Thyroid gland (tissue), 4 donors: ENCODE measurements at places on chromosomes 3 and 15. TPM values are rescaled to one million over a fixed set of nuclear protein-coding genes. Genes with fewer than 3 reads are reported as not detected.
A peak's percentile ranks its signal among the peaks of the same experiment; 100 is the strongest.

Gene FGF7
- total RNA-seq, result 43.4 TPM

- H3K4me1 ChIP-seq, result peaks cover 5% of the 10 kb centered on the region
- no peak within 1 kb of the TSS for H3K27ac ChIP-seq
- H3K4me3 ChIP-seq, result peak within 1 kb of the TSS; percentile 47
- H3K27me3 ChIP-seq, result no peaks in the 10 kb centered on the region
- H3K36me3 ChIP-seq, result no peaks in the 10 kb centered on the region
These were observed at the start of gene CTXND1 for GRCh38 chr15:80252121-80252518. CTXND1 (minus strand) TSS chr15:80252213; CDS start chr15:80201949, 50,264 bp downstream.

GRCh38 chr3:138594935-138595610, 1.0 kb upstream of the CEP70 start:
- no peaks in the 10 kb centered on the region for H3K36me3 ChIP-seq
- peaks cover 16% of the 10 kb centered on the region for H3K4me1 ChIP-seq
- H3K4me3 ChIP-seq, result no peak overlapping the region
- peak overlapping the region; percentile 92 for H3K27ac ChIP-seq
- no peak for DNase-seq

DNA sequence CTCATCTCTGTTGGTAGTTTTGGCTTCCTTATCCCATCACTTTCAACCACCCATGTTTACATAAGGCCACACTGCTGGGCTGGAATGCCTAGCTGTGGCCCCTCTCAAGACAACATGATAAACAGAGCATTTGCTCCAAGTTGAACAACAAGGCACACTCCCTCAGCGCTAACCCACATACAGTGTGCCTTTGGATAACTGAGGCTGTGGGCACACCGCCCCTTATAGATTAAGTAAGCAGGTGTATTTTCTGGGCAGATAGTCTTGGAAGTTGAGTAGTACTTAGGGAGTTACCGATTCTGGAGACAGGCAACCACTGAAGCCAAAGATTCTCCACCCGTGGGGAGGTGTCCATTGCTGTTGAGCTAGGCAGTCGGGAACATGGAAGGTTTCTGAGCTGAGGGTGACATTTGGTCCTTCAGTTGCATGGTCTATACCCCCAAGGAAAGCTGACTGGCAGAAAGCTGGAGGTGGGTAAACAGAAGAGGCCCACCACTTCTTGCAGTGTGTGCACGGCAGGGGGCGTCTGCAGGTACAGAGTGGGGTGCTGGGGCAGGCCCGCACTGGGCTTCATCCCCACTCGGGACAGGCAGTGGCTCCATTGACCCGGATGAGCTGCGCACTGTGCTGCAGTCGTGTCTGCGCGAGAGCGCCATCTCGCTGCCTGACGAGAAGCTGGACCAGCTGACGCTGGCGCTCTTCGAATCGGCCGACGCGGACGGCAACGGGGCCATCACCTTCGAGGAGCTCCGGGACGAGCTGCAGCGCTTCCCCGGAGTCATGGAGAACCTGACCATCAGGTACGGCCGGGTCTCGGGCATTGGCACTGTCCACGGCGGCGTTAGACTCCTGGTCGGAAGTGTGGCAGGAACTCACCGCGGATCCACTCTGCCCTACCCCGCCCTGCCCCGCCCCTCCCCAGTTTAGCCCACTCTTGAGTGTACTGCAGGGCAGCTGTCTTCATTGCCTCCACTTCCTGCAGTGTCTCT, 16.8 kb downstream of the NOX5 start:
- peak; percentile 40 for DNase-seq
- H3K27me3 ChIP-seq, result no peaks in the 10 kb centered on the region
- no peak overlapping the region for H3K27ac ChIP-seq
- peaks cover 5% of the 10 kb centered on the region for H3K4me1 ChIP-seq
- no peaks in the 10 kb centered on the region for H3K36me3 ChIP-seq
- peak overlapping the region; percentile 23 for H3K4me3 ChIP-seq
